Mesenteric fat pad (tissue), 1 donor: ENCODE measurements at places on chromosomes 1 and 21. TPM values are rescaled to one million over a fixed set of nuclear protein-coding genes. Genes with fewer than 3 reads are reported as not detected.

DNA sequence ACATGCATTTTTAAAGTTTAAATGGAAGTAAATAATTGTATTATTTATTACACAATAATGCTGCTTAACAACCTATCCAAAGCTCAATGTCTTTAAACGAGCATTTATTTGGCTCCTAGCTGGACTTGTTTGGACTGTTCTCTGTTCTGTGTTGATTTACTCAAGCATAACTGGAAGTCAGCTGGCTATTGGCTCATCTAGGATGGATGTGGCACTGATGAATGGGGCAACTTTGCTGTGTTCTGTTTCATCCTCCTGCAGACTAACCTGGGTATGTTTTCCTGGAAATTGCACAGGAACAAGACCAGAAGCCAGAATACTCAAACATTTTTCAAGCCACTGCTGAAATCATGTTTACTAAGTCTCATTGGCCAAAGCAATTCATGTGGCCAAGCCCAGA, 70.8 kb upstream of the HSD17B7 start:
- no peak for DNase-seq

DNA sequence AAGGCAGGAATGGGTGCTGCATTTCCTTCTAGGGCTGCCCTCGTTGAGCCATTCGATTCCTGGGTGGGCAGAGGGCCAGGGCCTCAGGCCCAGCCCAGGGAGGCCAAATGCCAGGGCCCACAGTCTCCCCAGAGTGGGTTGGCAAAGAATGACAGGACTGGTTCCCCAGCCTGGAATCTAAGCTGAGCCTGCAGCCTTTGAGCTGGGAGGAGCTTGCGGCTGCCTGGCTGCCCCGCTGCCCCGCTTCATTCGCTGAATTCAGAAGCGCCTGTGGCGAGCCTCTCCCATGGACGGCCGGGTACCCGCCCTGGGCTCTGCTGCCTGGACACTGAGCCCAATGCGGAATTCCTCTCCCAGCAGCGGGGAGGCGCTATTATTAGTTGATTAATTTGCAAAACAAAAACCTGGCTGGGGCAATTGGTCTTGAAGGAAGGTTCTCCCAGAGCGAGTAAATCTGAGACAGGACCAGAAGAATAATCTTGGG, 32.3 kb upstream of the TARDBP start:
- peak; percentile 92 for DNase-seq

Gene PEA15
- 486 TPM for total RNA-seq

DNA sequence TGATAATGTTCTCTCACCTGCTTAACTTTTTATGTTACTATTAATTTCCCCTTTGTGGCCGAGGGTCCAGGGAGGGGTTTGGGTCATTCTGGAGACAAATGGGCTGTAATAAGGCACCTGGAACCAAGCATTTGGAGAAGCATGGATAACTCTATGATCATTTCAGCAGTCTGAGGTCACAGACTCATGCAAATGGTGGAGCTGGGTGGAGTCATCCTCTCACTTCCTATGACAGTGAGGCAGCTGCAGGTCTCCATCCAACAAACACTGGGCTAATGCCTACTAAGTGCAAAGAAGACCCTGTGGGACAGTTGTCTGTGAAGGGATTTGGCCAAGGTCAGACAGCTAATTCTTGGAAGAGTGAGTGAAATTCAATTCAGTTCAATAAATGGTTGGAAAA, 28.8 kb upstream of the CAMTA1 start:
- DNase-seq = no peak

DNA sequence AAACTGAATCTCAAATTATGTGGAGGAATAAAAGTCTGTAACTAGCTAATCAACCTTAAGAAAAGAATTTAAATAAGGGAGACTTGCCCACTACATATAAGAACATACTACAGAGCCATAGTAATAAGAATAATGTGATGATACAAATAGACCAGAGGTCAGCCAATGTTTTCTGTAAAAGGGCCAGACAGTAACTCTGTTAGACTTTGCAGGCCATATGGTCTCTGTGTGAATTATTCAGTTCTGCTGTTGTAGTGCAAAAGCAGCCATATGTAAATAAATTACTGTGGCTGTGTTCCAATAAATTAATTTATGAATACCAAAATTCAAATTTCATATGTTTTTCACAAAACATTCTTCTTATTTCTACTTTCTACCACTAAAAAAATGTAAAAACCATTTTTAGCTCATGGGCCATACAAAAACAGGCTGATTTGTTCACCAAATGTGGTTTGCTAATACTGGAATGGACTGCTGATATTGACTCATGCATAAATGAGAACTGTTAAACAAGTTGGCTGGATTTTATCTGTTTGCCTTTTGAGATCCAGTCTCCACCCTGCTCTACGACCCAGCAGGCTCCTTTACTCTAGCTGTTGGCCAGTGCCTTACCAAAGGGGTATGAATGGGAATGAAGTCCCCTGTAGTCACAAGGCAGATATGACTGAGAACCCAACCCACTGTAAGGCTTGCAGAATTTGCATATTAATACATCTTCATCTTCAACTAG, 98.2 kb upstream of the ZNHIT6 start:
- DNase-seq = no peak

GRCh38 chr1:205546541-205546940, 42.1 kb downstream of the CDK18 start:
- DNase-seq = no peak

Gene NT5C1A
- 0.42 TPM for total RNA-seq

DNA sequence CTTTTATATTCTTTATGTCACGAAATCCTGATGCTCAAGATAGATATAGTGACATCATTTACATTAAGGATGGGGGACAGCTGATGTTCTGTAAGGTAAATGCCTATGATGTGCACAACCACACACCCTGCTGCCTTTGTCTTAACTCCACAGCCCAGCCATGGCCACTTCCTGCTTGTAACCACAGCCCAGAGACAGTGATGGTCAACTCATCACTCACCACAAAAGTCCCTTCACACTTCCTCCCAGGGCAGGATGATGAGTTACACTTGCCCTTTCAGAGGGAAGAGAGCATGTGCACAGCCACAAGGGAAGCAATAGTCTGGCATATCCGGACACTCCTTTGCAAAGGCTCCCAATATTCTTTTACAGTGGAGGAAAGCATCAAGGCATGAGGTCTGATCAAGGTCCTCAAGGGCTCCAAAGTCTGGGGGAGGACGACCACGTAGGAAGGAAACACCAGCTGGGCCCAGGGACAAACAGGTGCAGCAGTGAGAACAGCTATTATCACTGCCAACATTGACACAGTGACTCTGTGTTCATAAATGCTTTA, 53.8 kb downstream of the PLPP3 start:
- DNase-seq = no peak

Gene PFDN2
- 66.9 TPM for total RNA-seq

GRCh38 chr1:201531551-201532425, 7.1 kb upstream of the NAV1 start:
- DNase-seq = no peak

Gene ETV3L
- not detected for total RNA-seq

GRCh38 chr1:112540226-112540794, 31.5 kb downstream of the WNT2B start:
- no peak for DNase-seq

- no peak for DNase-seq
Observed at GRCh38 chr1:96049759-96050409, 671.7 kb upstream of the PTBP2 start.

DNA sequence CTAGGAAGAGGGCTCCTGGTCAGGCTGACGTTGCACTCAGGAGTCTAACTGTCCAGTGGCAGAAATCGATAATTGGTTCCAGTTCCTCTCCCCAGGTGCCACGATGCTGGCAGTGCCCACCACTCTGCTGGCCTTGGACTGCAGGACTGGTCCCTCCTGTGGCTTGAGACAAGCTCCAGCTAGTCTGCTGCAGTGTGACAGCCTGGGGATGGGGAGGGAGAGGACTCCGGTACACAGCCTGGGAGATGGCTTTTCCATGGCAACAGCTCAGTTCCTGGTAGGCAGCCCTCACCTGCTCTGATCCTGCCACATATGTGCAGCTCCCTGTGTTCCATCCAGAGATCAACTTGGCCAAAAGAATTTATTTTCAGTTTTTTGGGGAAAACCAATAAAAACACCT, 239.3 kb downstream of the KCNJ6 start:
- no peak for DNase-seq

Gene FLG
- not detected for total RNA-seq

DNA sequence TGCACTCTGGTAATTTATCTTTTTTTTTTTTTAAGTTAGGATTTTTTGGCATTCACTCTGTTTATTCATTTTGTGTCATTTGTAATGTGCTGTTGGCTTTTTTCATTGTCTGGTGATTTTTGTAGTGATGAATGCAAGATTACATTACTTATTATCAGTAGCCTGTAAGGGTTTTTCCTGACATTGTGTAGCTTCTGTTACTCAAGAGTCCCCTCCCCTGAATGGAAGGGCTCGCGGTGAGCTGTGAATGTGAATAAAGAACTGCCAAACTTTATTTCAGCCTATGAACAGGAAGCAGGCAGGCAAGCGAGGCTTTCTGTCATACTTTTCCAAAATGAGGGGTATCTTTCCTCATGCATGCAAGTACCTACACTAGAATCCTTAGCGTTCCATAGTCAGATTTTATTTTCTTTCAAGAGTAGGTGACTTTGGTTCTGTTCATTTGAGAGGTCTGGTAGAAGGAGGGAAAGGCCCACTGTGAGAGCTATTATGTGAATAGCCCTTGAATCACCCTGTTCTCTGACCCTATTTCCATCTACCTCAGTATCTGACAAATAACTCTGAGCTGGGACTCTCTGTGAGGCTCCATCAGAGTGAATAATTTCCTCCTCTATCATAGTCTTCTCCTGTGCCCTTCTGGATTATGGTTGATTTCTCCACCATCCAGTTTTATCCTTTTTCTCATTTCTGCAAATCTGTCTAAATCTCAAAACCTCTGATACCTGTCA, 114.0 kb downstream of the CD247 start:
- no peak for DNase-seq

DNA sequence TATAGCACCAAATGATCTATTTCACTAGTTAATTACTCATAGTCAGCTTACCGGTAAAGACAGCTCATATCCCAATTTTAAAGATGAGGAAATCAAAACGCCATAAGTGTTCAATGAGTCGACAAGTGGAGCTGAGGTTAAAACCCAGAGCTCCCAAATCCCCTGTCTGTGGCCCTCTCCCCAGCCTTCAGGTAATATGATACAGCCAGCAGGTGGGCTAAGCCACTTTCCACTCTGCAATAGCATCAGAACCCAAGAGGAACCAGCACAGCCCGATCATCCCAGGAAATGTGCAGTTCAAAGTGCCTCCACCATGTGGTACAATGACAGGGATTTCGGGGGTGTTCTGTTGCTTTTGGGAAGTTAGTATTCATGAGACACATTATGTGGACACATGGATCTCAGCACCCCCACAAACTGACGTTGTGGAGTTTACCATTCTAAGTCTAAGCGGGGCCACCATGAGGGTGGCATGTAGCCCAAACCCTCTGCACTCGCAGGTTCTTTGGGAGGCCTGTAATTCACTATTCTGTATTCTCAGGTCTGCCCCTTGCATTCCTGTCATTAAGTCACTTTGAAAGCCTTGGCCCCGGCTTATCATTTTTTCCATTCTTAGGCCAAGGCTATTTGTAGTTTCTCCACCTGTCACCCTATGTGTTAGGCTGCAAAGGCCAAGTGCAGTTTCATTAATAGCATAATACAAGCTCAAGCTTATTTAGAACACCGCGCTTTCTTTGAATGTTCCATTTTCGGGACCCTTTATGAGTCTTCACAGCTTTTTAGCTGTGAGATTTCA, 26.3 kb upstream of the ACTN2 start:
- no peak for DNase-seq

- DNase-seq = no peak
Observed at GRCh38 chr1:164495905-164496304, 63.1 kb upstream of the PBX1 start.

Gene CNTN2
- total RNA-seq = not detected

Gene ZBTB37
- total RNA-seq = 14.5 TPM

Gene HMCN1
- 13.3 TPM for total RNA-seq

- no peak for DNase-seq
Observed at GRCh38 chr1:20187103-20187812, 940 bp upstream of the PLA2G2C start.

GRCh38 chr1:175090780-175091179, 23.1 kb downstream of the TNN start:
- DNase-seq = no peak

Gene RHBDL2
- total RNA-seq = 1.1 TPM

DNA sequence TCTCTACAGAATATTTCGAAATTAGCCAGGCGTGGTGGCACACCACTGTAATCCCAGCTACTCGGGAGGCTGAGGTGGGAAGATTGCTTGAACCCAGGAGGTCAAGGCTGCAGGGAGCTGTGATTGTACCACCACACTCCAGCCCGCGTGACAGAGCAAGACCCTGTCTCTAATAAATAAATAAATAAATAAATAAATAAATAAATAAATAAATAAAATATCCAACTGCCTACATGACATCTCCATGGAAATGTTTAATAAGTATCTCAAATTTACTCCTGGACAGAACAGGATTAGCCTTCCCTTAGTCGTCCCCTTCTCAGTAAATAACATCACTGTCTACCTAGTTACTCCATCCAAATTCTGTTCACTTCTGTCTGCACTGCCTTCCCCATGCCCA, 29.0 kb upstream of the KCNN3 start:
- DNase-seq = no peak

Gene TFB2M
- 12.7 TPM for total RNA-seq

- no peak for DNase-seq
Observed at GRCh38 chr1:172460177-172460576, 16.3 kb upstream of the PIGC start.
